ENCODE measurements at places on chromosomes 16 and 17.

- H3K27ac ChIP-seq = peak overlapping the region; percentile 96
- no peak for DNase-seq
- H3K4me3 ChIP-seq = peak overlapping the region; percentile 99
- no peaks in the 10 kb centered on the region for H3K27me3 ChIP-seq
- H3K36me3 ChIP-seq = peaks cover under 1% of the 10 kb centered on the region
Measured at GRCh38 chr16:31072540-31073141, 1.4 kb downstream of the ZNF668 start.

DNA sequence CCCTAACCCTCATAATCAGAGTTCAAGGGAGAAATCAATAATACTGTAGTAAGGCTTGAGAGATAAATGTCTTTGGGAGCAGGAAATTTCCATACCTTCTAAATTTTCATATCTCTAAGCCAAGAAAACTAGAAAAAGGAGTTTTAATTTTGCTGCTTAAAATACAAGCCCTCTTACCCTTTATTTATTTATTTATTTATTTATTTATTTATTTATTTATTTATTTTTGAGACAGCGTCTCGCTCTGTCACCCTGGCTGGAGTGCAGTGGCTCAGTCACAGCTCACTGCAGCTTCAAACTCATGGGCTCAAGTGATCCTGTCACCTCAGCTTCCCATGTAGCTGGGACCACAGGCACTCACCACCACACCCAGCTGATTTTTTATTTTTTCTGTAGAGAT is 69.0 kb upstream of the GNAO1 start:
- peaks cover 4% of the 10 kb centered on the region for H3K27me3 ChIP-seq
- no peak overlapping the region for H3K4me3 ChIP-seq
- no peak for DNase-seq
- H3K4me1 ChIP-seq = peaks cover 25% of the 10 kb centered on the region
- H3K27ac ChIP-seq = no peak overlapping the region

GRCh38 chr16:25045696-25046381 is 30.7 kb upstream of the ARHGAP17 start:
- H3K4me1 ChIP-seq = peaks cover 20% of the 10 kb centered on the region
- no peaks in the 10 kb centered on the region for H3K36me3 ChIP-seq
- no peak for DNase-seq
- H3K4me3 ChIP-seq = no peak overlapping the region
- no peak overlapping the region for H3K27ac ChIP-seq

DNA sequence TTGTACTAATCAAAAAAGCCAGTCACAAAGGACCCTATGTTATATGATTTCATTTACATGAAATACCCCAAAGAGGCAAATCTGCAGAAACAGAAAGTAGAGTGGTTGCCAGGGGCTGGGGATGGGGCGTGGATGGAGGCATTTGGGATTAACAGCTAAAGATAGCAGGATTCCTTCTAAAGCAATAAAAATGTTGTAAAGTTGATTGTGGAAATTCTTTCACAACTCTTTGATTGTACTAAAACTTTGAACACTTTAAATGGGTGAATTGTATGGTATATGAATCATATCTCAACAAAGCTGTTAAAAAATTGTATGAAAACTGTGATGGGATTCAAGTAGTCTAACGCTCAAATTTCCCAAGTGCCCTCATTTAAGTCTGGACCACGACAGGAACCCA is 630.8 kb downstream of the MAF start:
- no peaks in the 10 kb centered on the region for H3K36me3 ChIP-seq
- no peak overlapping the region for H3K4me3 ChIP-seq
- DNase-seq = no peak
- H3K27me3 ChIP-seq = peaks cover 4% of the 10 kb centered on the region

DNA sequence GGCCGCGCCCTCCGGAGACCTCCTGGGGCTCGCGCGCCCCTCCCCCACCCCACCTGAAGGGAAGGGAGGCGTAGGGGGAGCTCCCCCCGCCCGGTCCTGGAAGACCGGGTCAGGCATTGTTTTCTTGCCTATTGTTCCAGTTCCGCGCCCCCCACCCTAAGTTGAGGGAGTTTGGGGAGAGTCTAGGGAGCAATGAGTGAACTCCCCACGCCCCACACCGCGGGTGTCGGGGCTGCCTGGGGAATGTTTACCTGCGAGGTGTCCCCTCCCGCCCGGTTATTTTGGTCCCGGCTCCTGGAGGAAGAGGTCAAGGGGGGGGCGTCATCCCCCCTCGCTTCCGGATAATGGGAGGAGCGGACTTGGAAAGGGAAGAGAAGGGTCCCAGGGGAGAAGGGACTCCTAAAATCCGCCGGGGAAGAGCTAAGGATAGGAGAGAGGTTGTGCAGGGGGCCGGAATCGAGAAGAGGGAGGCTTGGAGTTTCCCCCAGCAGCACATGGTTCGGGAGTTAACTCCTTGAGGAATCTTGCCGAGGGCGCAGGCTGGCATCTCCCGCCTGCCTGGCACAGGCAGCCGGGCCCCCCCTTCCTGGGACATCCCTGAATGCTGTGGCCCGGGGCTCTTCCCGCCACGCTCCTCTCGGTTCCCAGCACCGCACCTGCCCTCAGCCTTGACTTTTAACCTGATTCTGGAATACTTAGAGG is 881 bp downstream of the MLLT6 start:
- H3K4me3 ChIP-seq = peak overlapping the region; percentile 92
- peaks cover 9% of the 10 kb centered on the region for H3K36me3 ChIP-seq
- no peaks in the 10 kb centered on the region for H3K27me3 ChIP-seq
- peaks cover 43% of the 10 kb centered on the region for H3K4me1 ChIP-seq

DNA sequence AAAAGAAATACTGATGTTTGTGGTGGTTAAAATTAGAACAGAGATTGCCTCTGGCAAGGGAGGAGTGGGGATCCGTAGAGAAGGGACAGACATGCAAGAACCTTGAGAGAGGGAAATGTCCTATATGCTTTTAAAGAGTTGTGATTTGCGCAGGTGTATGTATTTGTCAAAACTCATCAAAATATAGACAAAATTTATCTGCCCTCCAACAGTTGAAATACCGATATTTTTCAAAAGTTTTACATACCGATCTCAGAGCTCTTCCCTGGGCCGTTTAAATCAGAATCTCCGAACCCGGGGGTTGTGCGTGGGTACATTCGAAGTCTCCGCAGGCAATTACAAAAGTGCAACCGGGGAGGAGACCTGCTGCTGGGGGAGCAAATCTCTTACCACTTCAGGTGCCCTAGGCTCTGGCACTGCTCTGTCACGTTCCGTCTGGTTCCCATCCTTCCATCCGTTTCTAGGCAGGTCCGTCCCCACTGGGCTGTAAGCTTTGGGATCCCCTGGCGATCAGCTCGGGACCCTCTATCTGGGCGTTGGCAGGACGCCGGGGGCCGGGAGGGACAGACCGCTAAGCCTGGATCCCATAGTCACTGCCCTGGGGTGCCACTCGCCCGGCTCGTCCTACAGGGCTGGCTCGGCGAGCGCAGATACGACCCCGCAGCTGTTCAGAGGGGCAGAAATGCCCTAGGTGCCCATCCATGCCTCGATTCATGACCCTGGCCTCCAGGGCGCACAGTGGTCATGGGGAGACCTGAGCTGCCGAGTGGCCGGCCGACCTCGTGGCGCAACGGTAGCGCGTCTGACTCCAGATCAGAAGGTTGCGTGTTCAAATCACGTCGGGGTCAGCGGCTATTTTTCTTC is 4.2 kb downstream of the BORCS6 start:
- H3K27ac ChIP-seq = no peak overlapping the region
- H3K36me3 ChIP-seq = no peaks in the 10 kb centered on the region
- no peak overlapping the region for H3K4me3 ChIP-seq
- DNase-seq = peak; percentile 96

GRCh38 chr16:56564793-56565477 is at the start of gene MT4:
MT4 (plus strand) TSS chr16:56565073; CDS start chr16:56565129, 56 bp downstream.
- peaks cover 56% of the 10 kb centered on the region for H3K27me3 ChIP-seq
- H3K4me3 ChIP-seq = no peak within 1 kb of the TSS
- DNase-seq = no peak
- H3K4me1 ChIP-seq = no peaks in the 10 kb centered on the region
- H3K27ac ChIP-seq = no peak within 1 kb of the TSS

GRCh38 chr16:81231014-81231413 is 7.5 kb upstream of the BCO1 start:
- H3K27ac ChIP-seq = no peak overlapping the region
- no peak for DNase-seq
- no peaks in the 10 kb centered on the region for H3K36me3 ChIP-seq
- no peaks in the 10 kb centered on the region for H3K4me1 ChIP-seq
- H3K27me3 ChIP-seq = no peaks in the 10 kb centered on the region

DNA sequence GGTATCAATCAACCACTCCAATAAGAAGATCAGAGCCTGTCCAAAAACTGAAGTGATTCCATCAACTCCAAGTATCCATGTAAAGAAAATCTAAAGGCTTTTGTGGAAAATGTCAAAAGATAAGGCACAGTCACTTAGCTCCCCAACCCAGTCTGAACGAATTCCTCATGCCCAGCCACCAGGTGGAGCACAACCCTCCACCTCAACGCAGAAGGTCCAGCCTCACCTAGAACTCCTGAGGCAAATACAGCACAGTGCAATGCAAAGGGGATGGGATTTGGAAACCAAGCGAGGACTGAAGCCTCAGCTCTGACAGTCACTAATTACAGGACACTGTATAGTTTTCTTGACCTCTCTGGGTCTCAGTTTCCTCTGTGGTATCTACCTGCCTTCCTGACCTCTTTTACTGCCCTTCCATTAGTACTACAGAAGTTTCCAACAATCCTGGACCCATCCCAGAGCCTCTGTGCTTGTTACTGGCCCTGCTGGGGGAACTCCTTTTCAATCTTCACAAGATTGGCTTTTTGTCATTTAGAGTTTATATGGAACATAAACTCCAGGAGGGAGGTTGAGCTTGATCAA is 2.0 kb downstream of the NCBP3 start:
- DNase-seq = no peak
- peaks cover 20% of the 10 kb centered on the region for H3K36me3 ChIP-seq
- H3K27me3 ChIP-seq = peaks cover 3% of the 10 kb centered on the region
- peak overlapping the region; percentile 57 for H3K27ac ChIP-seq

GRCh38 chr17:77432742-77433141 is 292.0 kb downstream of the SEC14L1 start:
- no peaks in the 10 kb centered on the region for H3K27me3 ChIP-seq
- DNase-seq = no peak
- H3K4me1 ChIP-seq = peaks cover 65% of the 10 kb centered on the region
- H3K27ac ChIP-seq = peak overlapping the region; percentile 80
- no peaks in the 10 kb centered on the region for H3K36me3 ChIP-seq
- peak overlapping the region; percentile 7 for H3K4me3 ChIP-seq

DNA sequence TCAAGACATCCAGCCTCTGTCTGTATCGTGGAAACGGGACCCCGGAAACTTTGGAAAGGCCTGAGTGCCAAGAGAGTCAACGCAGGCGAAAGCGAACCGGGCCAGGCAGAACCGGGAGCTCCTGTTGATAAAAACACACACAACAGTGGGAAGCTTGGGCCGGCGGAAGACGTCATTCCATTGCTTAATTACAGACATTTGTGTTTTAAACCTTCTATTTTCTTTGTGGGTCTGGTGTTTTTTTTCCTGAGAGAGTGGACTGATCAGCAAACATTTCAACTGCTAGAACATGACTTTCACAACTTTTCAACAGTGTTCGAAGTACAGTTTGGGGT is 878 bp upstream of the RNF157 start:
- no peak for DNase-seq
- H3K27me3 ChIP-seq = peaks cover 57% of the 10 kb centered on the region
- H3K4me3 ChIP-seq = peak overlapping the region; percentile 77

DNA sequence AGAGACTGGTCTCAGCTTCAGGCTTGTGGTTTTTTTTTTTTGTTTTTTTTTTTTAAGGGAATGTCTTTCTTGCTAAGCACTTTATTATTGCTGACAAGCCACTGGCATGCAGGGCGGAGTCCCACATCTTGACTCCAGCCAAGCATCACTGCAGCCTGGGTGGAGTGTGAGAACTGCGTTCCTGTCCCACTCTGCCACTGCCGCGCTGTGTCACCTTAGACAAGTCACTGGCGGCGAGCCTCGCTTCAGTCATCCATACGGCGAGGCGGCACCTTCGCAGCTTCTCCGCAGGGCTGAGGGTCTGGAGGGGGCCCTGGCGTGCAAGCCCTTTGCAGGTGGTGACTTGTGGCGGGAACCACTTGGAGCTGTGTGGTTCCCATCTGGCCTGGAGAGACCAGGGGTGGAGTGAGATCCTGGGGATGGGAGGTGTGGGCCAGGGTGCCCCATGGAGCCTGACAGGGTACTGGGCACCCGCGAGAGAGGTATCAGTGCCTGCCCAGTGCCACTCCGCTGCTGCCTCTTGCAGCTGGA is 99.1 kb upstream of the CIBAR2 start:
- H3K27me3 ChIP-seq = no peaks in the 10 kb centered on the region
- H3K36me3 ChIP-seq = no peaks in the 10 kb centered on the region
- H3K4me1 ChIP-seq = peaks cover 50% of the 10 kb centered on the region
- DNase-seq = no peak
- H3K27ac ChIP-seq = no peak overlapping the region

DNA sequence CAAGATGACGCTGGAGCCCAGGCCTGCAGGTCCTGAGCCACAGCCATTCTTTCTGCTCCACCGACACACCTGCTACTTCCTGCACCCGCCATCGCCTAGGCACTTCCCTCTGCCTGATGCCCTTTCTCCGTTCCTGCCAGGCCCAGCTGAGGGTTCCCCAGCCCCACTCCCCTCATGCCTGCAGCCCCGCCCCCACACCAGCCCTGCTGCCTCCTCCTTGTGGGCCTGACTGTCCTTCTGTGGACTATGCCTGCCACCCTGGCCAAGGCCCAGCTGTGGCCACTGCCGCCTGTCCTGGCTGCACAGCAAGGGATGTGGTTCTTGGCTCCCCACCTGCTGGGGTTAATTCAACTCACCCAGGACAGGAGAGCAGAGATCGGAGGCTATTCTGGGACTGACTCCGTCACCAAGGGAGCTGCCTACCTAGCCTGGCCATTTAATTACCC is 7.5 kb downstream of the NATD1 start:
- H3K36me3 ChIP-seq = no peaks in the 10 kb centered on the region
- no peaks in the 10 kb centered on the region for H3K4me1 ChIP-seq
- H3K27ac ChIP-seq = no peak overlapping the region
- no peak overlapping the region for H3K4me3 ChIP-seq
- DNase-seq = no peak
- H3K27me3 ChIP-seq = no peaks in the 10 kb centered on the region

GRCh38 chr17:56835264-56835585 is 1.3 kb downstream of the DGKE start:
- H3K27me3 ChIP-seq = peaks cover 3% of the 10 kb centered on the region
- H3K36me3 ChIP-seq = peaks cover 8% of the 10 kb centered on the region
- no peak for DNase-seq
- peak overlapping the region; percentile 84 for H3K4me3 ChIP-seq

DNA sequence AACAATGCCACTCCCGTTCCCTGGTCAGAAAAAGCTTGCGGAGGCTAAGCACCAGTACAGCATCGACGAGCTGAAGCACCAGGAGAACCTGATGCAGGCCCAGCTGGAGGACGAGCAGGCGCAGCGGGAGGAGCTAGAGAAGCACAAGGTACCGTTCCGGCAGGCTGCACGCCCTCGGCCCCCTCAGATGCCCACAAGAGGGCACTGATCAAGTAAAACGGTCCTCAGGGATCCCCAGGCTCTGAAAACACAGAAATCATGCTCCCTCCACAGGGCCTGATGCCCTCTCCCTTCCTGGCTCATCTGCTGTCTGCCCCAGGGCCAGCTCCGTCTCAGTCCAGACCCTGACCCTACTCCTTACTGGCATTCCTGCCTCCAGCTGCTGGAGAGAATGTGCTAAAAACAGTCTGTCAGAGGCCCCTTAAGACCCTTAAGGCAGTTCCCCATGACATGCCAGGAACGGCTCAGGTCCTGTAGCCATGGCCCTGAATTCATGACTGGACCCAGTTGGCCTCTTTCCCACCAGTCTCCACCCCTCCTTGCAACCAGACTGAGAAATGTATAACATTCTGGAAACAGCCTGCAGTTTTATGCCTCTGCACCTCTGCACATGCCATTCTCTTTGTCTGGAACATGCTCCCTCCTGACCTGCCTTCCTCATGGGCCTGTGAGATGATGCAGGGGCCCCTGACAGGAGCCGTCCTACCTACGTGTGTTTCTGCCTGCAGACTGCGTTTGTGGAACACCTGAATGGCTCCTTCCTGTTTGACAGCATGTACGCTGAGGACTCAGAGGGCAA is 21.8 kb downstream of the DRC3 start:
- H3K4me1 ChIP-seq = peaks cover 16% of the 10 kb centered on the region
- DNase-seq = no peak
- H3K27ac ChIP-seq = peak overlapping the region; percentile 68

Data from mesothelial cell of epicardium (in vitro differentiated cells).